ENCODE measurements at places on chromosomes 11 and 22.
A peak's percentile ranks its signal among the peaks of the same experiment; 100 is the strongest.

- DNase-seq, result no peak
Measured at GRCh38 chr11:35541621-35542375, 16.4 kb upstream of the PAMR1 start.

GRCh38 chr11:132718711-132719671, 813.3 kb downstream of the OPCML start:
- DNase-seq, result no peak

DNA sequence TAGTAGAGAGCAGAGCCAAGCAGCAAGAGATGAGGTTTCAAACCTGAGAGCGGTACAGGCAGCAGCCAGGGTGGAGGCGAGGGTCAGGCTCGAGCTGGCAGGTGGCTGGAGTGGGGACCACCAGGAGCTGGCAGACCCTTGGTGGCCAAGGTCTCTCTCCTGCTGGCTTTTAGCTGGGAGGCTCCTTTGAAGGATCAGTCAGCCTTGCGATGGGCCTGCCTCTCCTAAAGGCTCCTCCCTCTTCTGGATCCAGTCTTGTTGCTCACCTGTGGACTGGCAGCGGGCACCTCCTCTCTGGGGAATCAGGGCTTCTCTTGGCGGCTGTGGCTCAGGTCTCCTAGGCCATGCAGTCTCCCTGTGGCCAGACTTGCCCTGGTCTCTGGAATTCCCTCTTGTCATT, 24.8 kb downstream of the TPST2 start:
- DNase-seq, result no peak

- peak; percentile 15 for DNase-seq
Measured at GRCh38 chr22:46297151-46297812, 612 bp downstream of the GTSE1 start.

DNA sequence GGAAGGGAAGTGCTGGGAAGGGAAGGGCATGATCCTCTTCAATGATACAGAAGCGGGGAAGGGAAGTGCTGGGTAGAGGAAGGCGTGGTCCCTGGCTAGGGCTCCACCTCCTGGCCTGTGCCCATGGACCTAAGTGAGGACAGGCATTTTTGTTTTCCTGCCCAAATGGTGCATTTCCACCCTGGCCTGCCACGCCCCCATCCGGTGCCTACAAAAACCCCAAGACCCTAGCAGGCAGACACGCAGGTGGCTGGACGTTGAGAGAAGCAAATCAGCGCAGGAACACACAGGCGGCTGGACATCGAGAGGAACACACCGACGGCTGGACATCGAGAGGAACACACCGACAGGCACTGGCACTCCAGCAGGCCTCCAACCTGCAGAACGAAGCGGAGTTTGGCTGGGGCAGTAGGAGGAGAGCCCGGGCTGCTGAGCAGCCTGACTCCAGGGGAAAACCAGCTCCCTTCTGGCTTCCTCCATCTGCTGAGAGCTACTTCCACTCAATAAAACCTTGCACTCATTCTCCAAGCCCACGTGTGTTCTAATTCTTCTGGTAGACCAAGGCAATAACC, 628.3 kb downstream of the BUD13 start:
- DNase-seq, result no peak

DNA sequence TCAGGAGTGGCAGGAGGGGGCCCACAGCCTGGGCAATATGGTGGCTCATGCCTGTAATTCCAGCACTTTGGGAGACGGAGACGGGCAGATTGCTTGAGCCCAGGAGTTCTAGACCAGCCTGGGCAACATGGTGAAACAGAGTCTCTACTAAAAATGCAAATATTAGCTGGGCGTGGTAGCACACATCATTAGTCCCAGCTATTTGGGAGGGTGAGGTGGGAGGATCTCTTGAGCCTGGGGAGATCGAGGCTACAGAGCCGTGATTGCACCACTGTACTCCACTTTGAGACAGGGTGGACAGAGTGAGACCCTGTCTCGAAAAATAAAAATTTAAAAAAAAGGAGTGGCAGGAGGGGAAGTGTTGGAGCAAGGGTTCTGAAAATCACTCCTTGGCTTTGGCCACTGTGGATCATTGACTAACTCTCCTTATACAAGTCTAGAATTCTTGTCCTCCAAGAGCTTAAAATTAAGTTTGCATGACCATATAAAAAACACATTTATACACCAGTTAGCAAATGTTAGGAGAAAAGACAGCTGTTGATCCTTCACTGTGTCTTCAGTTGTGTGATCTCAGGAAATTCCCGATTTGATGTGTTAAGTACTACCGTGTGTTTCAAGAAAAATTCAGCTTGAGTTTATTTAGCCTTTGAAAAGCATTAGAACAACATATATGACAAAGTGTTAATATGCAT, 2.3 kb upstream of the WEE1 start:
- DNase-seq, result no peak

- DNase-seq, result no peak
Measured at GRCh38 chr22:17999851-18000250, 24.5 kb downstream of the MICAL3 start.

- no peak for DNase-seq
Measured at GRCh38 chr11:46617972-46618314, 590 bp downstream of the ATG13 start.

- no peak for DNase-seq
Measured at GRCh38 chr22:21665047-21665851, 563 bp upstream of the PPIL2 start.

DNA sequence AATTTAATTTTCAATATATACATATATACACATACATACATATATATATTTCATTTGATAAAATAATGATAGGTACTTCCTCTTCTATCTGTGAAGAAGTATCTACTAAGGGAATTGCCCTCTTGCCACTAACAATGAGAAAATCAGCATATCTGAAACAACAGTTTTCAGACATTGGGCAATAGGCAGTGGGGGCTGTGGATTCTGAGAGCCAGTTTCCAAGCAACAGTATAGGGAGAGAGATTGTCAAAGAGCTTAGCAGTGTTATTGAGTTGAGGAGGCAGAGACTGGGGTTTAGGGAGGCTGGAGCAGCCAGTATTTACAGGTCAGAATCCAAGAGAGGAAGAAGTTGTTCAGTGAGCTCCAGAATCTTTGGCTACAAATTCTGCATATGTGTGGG, 119.3 kb downstream of the ARFGAP2 start:
- no peak for DNase-seq

GRCh38 chr11:46345131-46345597, 2.1 kb upstream of the DGKZ start:
- peak; percentile 67 for DNase-seq

GRCh38 chr11:40370821-40371616, 1088.4 kb downstream of the LRRC4C start:
- DNase-seq, result no peak

DNA sequence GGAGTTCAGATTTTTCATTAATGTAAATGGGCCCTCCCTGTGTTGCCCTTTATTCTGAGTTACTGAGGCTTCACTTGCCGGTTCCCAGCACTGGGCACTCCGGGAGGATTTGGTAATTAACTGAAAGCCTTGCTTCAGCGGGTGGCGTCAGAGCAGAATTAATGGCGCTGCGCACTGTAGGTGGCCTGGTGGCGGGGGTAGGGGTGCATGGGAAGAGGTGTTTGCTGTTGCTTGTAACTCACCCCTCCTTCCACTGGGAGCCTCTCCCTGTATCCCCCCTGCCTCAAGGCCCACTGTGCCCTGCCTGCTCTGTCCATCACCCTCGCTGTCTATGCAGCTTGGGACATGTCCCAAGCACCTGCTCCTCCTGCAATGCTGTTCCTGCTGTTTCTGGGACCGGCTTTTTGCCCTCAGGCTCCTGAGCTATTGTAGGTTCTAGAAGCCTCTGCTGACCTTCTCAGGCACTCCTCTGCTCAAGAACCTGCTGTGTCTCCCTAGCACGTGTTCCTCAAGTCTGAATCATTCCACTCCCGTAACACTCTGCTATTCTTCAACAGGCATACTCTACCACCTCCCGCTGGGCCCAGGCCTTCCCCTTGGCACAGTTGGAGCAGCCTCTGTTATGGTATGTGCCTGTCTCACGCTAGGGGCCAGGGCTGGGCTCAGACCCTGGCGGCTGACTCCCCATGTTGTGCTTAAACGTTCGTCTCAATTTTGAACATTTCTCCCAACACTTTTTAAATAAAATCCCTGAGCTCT, 24.4 kb downstream of the ARHGAP8 start:
- DNase-seq, result no peak

DNA sequence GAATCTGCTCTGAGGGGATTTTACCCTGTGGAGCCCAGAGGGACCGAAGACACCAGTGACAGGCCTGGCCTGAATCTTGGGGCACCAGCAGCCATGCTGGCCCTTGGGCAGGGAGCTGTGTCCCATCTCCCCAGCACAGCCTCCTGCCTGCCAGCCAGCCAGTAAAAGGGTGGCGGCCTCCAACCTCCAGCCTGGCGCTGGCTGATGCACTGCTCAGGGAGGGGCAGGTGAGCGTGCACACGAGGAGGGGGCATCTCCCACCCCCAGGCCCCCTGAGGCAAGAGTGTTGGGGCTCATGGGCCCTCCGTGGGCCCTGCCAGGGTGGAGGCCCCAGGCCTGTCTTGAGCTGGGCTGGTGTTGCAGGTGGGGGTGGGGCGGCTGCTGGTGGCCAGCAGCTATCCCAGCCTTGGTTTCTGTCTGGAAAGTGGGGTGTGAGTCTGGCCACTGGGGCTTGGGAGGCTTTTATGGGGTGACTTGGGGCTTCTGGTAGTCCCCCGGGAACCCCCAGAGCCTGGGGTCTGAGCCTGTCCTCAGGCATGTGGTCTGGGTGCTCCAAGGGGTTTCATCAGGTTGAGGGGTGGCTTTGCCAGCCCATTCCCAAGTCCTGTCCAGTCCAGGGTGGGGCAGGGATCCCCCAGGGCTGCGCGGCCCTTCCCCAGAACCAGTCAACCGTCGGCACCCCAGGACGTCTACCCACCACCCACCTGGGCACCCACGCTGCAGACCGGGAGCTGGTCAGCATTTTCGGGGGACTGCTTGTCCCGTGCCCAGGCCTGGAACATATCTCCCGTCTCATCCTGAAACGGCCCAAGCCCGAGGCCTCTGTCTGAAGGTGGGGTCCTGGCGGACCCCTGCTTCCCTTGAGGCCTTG, 17.8 kb downstream of the TSPAN4 start:
- DNase-seq, result no peak

DNA sequence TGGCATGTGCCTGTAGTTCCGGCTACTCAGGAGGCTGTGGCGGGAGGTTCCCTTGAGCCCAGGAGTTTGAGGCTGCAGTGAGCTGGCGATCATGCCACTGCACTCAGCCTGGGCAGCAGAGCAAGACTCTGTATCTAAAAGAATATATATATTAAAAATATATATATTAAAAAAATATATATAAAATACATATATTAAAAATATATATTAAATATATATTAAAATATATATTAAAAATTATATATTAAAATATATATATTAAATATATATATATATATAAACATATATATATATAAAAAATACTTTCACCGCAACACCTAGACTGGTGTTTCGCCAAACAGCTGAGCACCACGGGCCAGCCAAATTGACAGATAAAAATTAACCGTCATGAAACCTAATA, 8.8 kb downstream of the TTC38 start:
- DNase-seq, result no peak

DNA sequence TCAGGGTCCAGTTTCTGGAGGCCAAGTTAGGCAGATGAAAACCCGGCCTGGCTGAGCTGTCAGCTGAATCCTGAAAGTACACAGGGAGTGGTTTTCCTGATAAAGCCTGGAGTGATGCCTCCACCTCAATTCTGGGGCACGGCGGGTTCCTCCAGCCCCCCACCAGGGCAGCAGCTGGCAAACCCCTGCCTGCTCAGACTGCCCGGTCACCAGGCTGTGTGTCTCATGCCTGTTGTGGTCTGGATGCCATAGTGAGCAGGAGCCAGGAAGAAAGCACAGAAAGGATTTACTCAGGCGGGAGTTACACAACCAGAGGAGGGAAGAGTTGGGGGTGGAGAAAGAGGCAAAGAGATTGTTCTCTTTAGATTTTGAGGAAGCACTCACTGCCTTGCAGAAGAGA, 119.9 kb upstream of the RASSF10 start:
- DNase-seq, result no peak

GRCh38 chr11:1665313-1665712, 31.7 kb upstream of the KRTAP5-6 start:
- DNase-seq, result no peak

DNA sequence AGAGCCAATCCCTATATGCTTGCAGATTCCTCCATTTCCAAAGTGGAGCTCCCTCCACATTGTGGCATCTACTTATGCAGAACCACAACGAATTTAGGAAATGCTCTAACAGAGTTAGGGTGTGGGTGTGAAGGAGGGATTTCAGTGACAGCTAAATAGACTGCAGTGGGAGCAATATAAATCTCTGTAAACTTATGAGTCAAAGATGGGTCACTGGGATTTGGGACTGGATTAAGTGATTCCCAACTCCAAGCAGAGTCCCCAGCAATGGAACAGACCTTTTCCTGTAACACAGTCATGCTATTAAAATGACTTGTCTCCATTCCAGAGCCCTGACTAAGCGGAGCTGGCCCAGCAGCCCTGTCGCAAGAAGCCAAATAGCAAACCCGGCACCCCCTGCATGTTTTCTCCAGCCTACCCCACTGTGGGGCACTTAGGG, 36.6 kb downstream of the RPL27A start:
- no peak for DNase-seq

DNA sequence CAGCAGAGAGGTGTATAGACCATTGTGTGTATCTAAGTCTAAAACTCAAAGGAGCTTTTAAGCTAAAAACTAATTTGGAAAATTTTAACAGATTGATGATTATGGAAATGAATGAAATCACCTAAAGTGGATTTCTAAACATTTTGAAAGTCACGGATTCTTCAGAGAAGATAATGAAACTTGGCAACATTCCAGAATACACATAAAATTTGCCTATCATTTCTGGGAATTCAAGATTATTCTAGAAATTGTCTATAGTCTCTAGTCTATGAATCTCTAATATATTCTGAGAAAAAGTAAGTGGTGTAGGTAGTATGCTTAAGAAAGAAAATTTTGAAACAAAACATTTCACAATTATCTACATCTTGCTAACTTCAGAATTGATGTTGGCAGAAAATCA, 1117.9 kb upstream of the CNTN5 start:
- DNase-seq, result no peak

GRCh38 chr11:104422324-104422944, 258.5 kb upstream of the PDGFD start:
- no peak for DNase-seq

DNA sequence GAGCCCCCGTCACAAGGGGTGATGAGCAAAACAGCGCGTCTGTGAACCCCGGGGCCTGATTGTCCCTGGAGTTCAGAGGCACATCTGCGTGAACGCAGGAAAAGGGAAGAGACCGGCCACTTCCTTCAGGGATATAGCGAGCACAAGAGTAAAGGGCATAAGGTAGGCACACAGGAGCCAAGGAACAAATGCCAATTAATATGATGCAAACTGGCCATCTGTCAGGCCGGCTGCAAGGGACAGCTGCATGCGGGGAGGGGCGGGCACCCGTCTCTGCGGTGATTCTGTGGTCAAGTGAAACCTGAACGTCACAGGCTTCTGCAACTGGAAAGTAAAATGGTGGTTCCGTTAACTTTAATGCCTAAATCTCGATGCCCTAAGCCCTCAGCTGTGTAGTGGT, 64.7 kb downstream of the TRIM29 start:
- peak; percentile 3 for DNase-seq

GRCh38 chr22:38570779-38571364, 889 bp upstream of the DMC1 start:
- DNase-seq, result peak; percentile 22

GRCh38 chr22:28597665-28598064, 82.0 kb downstream of the TTC28 start:
- DNase-seq, result no peak

GRCh38 chr22:46776876-46777608, 14.6 kb downstream of the TBC1D22A start:
- DNase-seq, result no peak

Data from NCI-H2171 (cell line).